ENCODE measurements at places on chromosomes 12 and 14. TPM values are rescaled to one million over a fixed set of nuclear protein-coding genes. Genes with fewer than 3 reads are reported as not detected.
A peak's percentile ranks its signal among the peaks of the same experiment; 100 is the strongest.

GRCh38 chr12:68886636-68887572 is 46.1 kb downstream of the CPM start:
- H3K27ac ChIP-seq = no peak overlapping the region
- H3K4me3 ChIP-seq = no peak overlapping the region
- H3K4me1 ChIP-seq = no peaks in the 10 kb centered on the region

DNA sequence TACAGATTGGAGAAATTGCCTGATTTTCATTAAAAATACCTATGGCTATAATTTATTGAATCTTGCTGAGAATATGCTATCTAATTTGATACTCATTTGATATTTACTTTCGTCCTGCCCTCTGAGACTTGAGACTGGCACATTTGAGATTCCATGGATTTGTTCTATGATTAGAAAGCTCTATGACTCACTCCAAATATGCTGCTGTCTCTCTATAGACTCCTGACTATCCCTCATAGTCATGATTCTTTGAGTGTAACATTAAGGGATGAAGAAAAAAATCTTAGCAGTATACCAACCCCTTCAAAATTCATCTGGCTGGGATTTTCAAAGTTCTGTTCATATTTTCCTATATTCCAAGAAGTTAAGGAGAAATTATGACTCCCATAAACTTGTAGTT is 191.9 kb downstream of the LRIG3 start:
- no peak overlapping the region for H3K27ac ChIP-seq
- DNase-seq = no peak
- H3K4me3 ChIP-seq = no peak overlapping the region
- no peaks in the 10 kb centered on the region for H3K27me3 ChIP-seq
- no peaks in the 10 kb centered on the region for H3K4me1 ChIP-seq
- H3K36me3 ChIP-seq = no peaks in the 10 kb centered on the region

- no peak overlapping the region for H3K27ac ChIP-seq
- H3K4me1 ChIP-seq = no peaks in the 10 kb centered on the region
- H3K36me3 ChIP-seq = no peaks in the 10 kb centered on the region
- DNase-seq = peak; percentile 73
These were observed 8.9 kb downstream of the ANG start for GRCh38 chr14:20697273-20698017.

DNA sequence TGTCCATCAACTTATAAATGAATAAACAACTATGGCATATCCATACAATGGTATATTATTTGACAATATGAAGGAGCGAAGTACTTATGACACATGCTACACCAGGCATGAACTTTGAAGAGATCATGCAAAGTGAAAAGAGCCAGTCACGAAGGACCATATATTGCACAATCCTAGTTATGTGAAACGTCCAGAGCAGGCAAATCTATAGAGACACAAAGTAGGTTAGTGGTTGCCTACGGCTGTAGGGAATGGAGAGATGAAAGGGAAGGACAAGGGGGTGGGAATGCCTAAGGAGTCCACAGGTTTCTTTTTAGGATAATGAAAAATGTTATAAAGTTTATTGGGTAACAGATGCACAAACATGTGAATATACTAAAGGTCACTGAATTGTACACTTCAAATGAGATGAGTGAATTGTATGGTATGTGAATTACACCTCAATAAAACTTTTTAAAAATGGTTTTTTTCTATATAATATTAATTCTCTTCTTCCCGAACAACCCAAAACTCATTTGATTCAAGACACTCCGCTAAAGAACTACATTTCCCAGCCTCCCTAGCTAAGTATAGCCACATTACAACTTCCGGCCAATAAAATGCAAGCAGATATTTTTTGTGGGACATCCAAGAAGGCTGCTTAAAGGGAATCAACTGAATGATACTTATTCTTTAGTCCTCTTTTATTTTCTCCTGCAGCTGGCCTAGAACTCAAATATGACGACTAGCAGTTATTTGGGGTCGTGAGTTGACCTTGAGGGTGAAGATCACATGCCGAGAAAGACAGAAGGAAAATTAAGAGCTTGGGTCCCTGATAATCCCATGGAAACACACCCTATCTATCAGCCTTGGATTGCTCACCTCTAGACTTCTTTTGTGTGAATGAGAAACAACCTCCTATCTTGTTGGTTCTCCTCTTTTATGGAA is 187.2 kb downstream of the TTC8 start:
- no peaks in the 10 kb centered on the region for H3K36me3 ChIP-seq
- no peak overlapping the region for H3K27ac ChIP-seq

DNA sequence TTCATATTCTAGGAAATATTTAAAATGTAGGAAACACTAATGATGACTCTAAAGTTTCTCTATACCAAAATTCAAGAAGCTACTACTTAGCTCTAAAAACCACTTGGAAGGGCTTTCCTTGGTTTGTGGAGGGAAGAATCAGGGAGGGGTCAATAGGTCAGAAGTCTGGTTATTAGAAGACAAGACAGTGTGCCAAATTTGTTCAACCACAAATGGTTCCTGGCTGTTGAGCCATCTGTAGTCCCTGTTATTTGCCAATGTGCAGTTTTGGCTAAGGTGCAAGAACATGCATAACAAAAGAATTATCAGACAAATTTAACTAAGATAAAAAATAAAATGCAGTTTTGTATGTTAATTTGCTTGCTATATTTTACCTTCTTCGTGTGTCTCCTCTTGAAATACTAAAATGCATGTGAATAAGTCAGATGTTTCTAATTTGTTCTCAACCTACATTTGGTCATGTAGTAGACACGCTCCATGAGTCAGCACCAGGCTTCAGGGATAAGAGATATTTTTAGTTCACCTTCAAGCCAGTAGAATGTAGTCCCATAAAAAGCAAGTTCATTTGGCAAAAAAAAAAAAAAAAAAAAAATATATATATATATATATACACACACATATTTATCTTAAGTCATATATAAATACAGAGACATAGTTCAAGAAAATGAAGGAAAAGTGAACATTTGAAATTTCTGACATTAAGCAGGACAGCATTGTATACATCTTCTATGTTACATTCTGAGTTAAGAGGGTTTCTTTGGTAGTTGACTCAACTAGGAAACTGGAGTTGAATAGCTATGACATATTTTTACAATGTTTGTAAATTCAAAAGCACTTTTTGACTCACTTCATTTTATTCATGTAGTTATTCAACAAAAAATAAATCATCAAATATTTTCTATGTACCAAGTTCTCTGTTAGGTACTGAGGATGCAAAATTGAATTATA is 123.3 kb downstream of the KCNC2 start:
- no peaks in the 10 kb centered on the region for H3K27me3 ChIP-seq
- H3K27ac ChIP-seq = no peak overlapping the region
- H3K4me1 ChIP-seq = no peaks in the 10 kb centered on the region
- H3K36me3 ChIP-seq = no peaks in the 10 kb centered on the region

DNA sequence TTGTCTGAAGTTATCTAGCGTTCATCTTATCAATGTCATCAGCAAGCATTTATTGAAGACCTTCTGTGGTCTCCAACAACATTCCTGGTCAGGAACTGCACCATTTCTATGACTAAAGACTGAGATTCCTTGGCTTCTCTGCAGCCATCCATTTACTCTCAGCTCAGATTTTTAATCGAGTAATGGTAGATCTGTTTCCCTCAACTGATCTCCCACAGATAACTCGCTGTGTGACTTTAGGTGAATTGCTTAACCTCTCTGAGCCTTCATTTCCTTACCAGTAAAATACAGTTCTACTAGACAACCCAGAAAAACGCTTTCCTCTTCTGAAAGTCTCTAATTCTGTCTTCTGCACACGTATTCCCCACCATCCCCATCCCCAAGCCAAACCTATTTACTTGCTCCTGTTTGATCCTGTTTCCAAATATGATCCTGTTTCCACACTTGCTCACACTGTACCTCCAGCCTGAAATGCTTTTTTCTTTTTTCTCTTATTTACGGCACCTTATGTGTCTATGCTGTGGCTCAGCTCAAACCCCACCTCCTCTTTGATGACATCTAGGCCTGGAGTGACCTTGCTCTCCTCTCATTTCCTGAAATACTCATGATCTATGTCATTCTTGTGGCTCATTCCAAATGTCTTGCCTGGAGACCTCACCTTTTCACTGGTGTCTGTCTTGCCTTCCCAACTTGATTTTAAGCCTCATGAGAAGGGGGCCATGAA is 21.8 kb downstream of the PLXNC1 start:
- no peak overlapping the region for H3K27ac ChIP-seq
- H3K36me3 ChIP-seq = no peaks in the 10 kb centered on the region
- DNase-seq = no peak
- H3K27me3 ChIP-seq = peaks cover 52% of the 10 kb centered on the region
- no peaks in the 10 kb centered on the region for H3K4me1 ChIP-seq

GRCh38 chr12:127270193-127270592 is 996.8 kb upstream of the TMEM132C start:
- no peak overlapping the region for H3K4me3 ChIP-seq
- H3K4me1 ChIP-seq = no peaks in the 10 kb centered on the region

Gene PRMT5
- 108 TPM for total RNA-seq

DNA sequence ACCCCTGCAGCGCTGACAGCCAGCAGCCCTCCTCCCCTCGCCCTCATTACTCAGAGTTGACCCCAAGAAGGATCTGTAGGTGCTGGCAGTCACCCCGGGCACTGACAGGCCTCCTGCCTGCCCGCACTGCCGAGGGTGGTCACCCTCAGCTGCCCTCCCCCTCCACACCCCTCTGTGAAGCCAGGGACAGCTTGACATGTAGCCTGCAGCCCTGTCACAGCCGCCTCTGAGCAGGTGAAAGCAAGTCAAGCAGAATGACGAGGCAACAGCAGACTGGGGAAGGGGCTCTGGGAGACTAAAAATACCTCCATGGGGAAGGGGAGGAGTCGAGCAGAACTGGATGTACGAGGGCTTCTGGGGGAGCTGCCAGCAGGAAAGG is 178.1 kb downstream of the DPF3 start:
- DNase-seq = no peak
- H3K27ac ChIP-seq = no peak overlapping the region
- no peak overlapping the region for H3K4me3 ChIP-seq
- H3K36me3 ChIP-seq = no peaks in the 10 kb centered on the region
- H3K27me3 ChIP-seq = no peaks in the 10 kb centered on the region

DNA sequence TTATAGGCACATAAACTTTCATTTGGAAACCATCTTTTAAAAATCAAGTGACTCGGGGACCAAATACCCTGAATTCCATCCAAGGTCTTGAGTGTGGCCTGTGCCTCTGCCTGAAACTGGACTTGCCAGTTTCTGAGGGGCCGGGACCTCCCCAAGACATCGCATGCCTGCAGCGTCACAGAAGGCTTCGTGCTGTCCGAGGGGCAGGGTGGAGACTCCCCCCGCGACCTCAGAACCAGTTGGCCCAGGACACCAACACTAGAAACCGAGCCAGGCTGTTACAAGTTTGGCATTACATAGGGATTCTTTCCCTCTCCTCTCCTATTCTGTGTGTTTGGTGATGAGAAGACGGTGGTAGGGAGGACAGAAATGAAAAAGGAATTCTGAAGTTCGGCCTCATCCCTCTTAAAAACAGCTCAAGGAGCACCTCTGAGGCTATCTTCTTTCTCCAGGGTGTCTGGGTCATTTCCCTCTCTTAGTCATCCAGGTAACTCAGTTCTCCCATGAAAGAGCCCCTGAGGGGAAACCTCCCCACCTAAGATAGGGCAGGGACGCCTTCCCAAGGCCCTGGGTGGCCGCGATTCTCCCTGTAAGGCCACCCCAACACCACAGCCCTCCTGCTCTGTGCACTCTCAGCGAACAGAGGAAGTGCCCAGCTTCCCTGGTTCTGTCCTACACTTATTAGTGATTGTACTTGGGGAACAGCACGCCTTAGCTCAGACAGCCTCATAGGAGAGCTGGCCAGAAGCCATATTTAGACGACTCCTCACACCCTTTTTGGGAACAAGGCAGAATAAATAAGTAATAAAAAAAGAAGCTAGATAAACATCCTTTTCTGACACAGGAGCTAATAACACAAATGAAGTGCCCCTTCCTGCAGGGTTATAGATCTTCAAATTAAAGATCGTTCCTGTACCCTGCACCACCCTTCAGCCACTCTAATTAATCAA is 93.8 kb downstream of the BCL11B start:
- no peak overlapping the region for H3K27ac ChIP-seq
- no peaks in the 10 kb centered on the region for H3K4me1 ChIP-seq
- H3K4me3 ChIP-seq = no peak overlapping the region
- no peaks in the 10 kb centered on the region for H3K27me3 ChIP-seq
- no peaks in the 10 kb centered on the region for H3K36me3 ChIP-seq
- DNase-seq = no peak

GRCh38 chr14:77203611-77204458 is 22.2 kb downstream of the TMEM63C start:
- H3K27ac ChIP-seq = no peak overlapping the region
- H3K27me3 ChIP-seq = no peaks in the 10 kb centered on the region
- no peak for DNase-seq
- H3K36me3 ChIP-seq = no peaks in the 10 kb centered on the region
- H3K4me1 ChIP-seq = no peaks in the 10 kb centered on the region

DNA sequence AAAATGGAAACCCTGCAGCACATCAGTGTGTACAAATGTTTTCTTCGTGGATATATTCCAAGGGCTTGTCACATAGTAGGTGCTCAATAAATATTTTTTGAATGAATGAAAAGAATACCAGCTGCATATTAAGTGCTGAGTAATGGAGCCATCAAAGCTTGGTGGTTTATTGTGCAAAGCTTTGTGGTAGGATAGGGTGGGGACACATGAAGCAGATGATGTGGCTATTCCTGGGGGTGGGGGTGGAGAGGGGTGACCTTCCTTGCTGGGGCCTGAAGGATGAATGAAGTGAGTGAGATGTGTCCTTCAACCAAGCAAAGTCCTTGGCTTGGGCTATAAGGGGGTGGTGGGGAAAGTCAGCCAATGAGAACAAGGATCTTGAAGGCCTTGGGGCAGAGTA is 4.3 kb upstream of the KRT81 start:
- no peaks in the 10 kb centered on the region for H3K36me3 ChIP-seq
- no peak overlapping the region for H3K4me3 ChIP-seq
- no peaks in the 10 kb centered on the region for H3K4me1 ChIP-seq
- H3K27ac ChIP-seq = no peak overlapping the region

GRCh38 chr14:65336191-65336591 is 76.3 kb upstream of the FUT8 start:
- no peak for DNase-seq
- H3K27me3 ChIP-seq = no peaks in the 10 kb centered on the region
- no peak overlapping the region for H3K27ac ChIP-seq
- H3K4me1 ChIP-seq = no peaks in the 10 kb centered on the region

GRCh38 chr12:123250471-123251383 is 17.5 kb downstream of the MTRFR start:
- no peak for DNase-seq
- H3K4me1 ChIP-seq = peaks cover 22% of the 10 kb centered on the region
- H3K27me3 ChIP-seq = no peaks in the 10 kb centered on the region
- no peak overlapping the region for H3K4me3 ChIP-seq
- H3K36me3 ChIP-seq = peaks cover 3% of the 10 kb centered on the region
- H3K27ac ChIP-seq = peak overlapping the region; percentile 85

DNA sequence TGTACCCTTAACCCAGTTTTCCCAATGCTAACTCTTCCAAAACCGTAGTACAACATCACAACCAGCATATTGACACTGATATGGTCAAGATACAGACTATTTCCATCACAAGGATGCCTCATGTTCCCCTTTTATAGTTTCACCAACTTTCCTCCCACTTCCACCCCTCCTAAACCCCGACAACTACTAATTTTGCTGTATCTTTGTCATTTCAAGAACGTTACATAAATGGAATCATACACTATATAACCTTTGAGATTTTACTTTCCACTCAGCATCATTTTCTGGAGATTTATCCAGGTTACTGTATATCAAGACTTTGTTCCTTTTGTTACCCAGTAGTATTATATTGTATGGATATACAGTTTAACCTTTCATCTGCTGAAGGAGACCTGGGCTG is 88.9 kb downstream of the MED13L start:
- peaks cover 49% of the 10 kb centered on the region for H3K4me1 ChIP-seq
- no peaks in the 10 kb centered on the region for H3K36me3 ChIP-seq
- H3K27me3 ChIP-seq = no peaks in the 10 kb centered on the region
- no peak overlapping the region for H3K4me3 ChIP-seq
